ENCODE measurements at places on chromosomes 2 and 18.

GRCh38 chr18:4119127-4119648 lies 335.9 kb downstream of the DLGAP1 start:
- no peak for DNase-seq

DNA sequence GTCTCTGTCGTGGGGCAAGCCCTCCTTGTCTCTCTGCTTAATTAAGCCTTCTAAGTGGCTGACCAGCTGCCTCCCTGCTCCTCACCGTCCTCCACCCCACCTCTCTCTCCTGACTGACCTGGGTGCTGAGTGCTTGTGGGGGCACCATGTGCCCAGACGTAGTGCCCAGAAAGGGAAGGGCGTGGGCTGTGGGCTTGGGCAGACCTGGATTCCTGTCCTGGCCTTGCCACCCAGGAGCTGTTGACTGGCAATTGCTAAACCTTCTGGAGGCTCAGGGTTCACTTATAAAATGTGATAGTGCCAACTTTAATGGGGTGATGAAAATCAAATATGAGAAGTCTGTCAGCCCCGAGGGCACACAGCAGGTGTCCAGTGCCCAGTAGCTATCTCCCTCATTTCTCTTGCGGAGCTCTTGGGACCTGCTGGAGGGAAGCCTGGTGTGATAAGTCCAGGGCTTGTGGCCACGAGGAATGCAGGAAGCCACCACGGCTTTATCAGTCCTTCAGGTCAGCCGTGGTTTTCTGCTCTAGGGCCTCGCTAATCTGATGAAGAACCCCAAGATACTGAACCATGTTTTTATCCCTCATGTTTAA lies 22.0 kb upstream of the INHBB start:
- no peak for DNase-seq

- DNase-seq = peak; percentile 73
Measured at GRCh38 chr2:99150706-99151105, 4.0 kb downstream of the TSGA10 start.

DNA sequence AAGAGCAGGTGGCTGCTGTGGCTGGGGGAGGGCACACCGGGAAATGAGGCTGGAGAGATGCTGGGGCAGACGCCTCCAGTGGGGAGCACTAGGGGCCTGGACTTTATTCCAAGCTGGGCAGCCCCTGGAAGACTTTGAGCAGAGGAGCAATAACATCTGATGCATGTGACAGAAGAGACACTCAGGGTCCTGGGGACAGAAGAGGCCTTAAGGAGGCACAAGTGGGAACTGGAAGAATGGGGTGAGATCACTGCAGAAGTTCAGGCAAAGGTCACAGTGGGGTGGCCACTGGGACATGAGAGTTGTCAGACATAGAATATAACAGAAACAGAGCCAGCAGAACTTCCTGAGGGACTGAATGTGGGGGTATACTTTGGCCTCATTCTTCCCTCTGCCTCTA lies 24.0 kb downstream of the TGFA start:
- DNase-seq = no peak

DNA sequence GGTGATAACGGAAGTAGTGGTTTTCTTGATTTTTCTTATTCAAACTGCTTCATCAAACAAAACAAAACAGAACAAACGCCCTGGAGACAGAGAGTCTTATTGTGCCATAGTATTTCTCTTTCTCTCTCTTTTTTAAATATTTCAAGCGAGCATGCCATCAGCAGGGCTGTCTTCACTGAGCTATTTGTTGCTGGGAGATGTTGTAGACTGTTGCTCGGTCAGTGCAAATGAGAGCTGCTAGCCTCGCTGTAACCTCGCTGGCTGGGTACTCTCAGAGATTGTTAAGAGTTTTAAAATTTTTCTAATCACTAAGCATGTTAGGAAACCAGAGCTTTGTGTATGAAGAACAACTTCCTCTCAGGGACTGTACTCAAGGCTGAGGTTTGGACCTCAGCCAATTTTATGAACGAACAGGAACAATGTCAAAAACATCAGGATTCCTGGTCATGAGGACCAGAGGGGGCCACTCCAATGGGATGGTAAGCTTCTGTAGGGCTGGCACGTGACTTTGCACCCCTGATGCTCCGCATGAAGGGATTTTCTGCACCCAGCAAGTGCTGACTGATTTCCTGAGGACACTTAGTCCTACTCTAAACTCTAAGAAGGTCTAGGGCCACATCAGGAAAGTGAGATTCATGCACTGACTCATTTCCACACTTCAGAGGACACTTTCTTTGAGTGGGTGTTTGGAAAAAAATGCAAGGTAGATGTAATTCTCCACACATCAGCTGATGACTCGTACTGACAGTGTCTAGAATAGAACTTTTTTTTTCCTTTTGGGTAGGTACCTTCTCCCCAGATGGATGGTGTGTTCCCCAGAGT lies 59.8 kb upstream of the IL1R1 start:
- DNase-seq = peak; percentile 41

GRCh38 chr2:41431756-41432155 lies 616.1 kb upstream of the PKDCC start:
- no peak for DNase-seq

DNA sequence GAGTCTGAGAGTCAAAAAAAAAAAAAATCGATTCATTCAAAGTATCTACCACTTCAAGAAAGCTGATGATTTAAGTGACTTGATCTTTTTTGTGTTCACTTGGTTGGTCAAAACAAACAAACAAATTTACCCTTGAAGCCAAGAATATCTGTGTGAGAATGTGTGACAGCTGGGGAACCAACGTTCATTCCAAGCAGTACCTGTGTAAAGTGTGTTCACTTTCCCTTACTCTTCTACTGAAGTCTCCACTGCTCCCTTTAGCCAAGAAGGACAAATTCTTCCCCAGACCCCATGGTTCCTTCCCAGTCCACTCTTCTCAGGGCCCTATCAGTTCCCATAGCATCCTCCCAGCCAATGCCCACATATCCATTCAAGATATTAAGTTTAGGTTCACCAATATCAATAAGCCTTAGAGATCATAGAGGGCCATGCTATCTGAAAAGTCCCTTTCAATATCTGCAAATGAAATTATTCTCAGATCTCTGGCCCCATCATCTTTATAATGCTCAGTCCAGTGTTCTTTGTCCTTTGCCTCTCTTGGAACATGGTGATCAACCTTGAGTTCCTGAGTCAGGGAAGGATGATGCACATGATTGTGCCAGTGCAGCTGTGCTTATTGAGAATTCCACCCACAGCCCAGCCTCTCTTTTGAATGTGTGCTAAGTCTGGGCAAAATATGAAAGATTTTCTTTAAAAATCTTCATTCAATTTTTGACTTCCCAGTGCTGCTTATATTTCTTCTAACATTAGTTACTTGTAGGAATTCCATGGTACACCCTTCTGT lies 82.8 kb upstream of the DTNA start:
- no peak for DNase-seq

DNA sequence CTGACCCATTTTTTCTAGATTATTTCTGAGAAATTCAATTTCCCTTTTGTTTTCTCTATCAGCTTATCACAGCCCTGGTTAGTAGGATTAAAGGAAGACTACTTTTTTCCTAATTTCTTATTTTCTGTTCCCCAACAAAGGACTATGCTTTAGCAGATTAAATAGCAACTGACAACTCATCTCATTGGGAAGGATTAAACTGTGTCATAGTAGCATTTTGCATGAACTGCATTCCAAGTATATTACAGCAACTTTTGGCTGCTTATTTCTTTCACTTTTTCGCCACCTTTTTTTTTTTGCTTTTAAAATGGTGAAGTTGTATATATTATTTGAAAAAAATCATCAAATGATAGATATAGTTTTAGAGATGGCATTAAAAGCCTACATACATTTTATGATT lies 570.3 kb downstream of the FBXO15 start:
- no peak for DNase-seq

DNA sequence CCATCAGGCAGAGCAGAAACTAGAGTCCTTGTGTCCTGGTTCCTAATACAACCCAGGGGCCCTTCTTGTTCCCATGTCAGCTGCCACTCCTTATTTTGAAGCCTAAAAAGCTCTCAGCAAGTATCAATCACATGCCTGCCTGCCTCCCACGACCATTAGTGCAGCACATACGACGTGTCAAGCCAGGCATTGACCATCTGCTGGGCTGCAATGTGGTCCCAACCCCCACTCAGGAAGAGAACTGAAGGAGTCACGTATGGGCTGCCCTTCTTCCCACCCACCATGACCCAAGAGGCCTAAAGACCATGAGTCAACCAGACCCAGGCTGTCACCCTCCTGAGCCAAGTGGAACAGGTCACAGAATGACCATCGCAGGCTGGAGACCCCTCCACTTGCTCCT lies 98.8 kb downstream of the KLHL29 start:
- no peak for DNase-seq

DNA sequence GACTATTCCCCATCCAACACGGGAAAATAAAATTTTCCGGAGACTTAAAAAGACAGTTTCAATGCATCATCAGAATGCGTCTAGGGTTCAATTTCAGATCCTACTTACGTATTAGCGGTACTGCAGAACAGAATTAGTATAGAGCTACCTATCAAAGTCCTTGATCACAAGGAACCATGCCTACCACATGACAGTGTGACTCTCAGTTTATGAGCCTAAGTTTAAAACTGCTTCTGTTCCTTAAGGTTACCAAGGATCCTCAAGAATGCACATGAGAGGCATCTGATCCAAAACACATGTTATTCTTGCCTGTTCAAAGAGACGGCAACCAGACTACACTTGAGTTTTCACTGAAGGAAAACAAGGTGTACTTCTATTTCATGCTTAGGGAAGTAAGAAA lies 369.7 kb downstream of the EPHA4 start:
- DNase-seq = no peak

DNA sequence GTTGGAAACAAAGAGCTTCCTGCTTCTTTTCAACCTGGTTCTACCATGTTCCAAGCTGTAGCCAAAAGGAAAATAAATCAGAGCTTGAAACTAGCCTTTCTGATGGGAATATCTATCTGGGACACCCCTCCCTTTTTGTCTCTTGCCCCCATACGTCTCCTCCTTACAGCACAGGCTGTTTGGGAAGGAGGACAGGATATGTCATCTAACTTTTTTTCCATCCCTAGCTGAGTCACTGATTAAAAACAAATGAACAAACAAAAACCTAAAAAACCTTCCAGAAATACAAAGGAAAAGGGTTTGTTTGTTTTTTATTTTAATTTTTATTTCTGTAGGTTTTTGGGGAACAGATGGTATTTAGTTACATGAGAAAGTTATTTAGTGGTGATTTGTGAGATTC lies 151.6 kb downstream of the FAM210A start:
- DNase-seq = no peak

GRCh38 chr2:183024339-183025095 lies 13.7 kb downstream of the NCKAP1 start:
- DNase-seq = no peak

DNA sequence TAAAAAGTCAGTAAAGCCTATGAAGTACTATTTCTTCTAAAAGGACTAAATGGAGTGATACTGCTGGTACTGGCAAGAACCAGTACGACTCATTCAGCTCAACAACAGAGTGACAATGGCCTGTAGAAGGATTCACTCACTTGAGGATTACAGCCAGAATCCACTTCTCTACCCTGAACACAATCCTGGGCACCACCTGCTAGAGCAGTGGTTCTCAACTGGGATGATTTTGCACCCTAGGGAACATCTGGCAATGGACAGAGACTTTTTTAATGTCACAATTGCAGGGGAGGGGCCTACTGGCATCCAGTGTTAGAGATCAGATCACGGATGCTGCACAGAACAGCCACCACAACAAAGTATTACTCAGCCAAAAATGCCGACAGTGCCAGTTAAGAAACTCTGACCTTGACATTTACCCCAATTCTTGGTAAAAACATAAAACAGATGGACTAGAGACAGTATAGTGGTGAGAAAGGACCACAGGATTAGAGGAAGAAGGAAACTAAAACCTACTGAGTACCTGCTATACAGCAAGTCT lies 5.0 kb downstream of the SPIRE1 start:
- DNase-seq = no peak

DNA sequence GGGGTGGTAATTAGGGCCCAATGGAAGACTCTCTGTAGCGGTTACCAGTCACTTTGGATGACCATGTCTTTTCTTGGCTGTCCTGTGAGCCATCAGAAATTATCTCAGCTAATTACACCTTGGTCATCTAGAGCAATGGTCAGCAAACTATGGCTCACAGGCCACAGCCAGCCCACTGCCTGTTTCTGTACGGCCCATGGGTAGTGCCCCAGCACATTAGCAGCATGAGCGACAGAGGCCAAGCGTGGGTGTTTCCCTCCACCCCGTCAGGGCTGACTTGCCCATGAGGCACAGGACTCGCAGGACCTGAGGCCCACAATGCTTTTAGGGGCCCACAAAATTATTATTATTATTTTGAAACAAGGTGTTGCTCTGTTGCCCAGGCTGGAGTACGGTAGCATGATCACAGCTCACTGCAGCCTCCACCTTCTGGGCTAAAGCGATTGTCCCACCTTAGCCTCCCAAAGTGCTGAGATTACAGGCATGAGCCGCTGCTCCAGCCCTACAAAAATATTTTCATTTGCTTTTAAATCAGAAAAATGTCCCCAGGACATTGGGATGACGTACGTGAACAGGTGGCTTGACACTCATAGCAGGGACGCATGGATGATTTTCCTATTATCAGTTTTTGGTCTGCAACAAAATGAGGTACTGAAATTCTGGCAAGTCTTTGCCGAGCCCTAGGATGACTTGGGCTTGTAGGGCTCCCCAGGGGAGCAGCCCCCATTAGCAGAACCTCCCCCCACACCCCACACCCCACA lies 29.3 kb upstream of the CEP68 start:
- no peak for DNase-seq

DNA sequence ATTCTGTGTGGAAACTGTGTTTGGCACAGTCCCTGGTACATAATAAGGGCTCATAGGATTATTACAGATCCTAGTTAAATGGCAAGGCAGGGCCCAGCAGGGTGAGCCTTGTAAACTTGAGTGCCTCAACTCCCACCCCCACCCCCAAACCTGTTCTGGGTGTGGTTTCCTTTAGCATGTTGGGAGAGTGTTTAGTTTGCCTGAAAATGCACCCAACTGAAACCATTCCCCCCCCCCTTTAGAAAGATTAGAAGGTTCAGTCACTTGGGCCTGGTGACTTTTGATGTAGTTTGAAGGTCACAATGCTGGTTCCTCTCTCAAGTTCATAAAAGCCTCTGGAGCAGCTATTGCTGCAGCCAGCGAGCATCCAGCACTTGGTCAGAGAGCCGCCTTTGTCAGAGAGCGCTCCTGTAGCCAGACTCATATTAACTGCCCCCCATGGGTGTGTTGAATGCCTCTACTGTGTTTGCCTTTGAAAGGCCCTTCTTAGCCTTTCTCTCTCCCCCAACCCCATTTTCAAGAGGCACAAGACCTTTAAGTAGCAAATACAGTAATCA lies 113.7 kb downstream of the SPTBN1 start:
- DNase-seq = no peak

DNA sequence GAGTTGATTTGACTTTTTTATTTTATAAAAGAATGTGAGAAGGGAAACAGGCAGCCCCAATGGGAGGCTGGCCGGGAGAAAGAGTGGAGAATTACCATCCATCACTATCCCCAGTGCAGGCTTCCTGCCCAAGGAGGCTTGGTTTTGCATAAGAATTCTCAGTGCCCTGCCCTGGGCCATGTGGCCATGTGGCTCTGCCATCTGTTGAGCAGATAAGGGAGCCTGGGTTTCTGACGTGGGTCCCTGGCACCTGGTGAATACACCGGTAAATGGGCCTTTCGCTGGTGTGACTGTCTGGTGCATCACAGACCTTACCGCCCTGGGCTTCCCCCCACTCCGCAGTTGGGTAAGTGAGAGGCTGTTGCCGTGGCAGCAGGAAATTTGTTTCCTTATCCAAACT lies 54.5 kb upstream of the TMEM163 start:
- DNase-seq = no peak

- no peak for DNase-seq
Measured at GRCh38 chr2:120986898-120987650, 251.4 kb downstream of the GLI2 start.

GRCh38 chr18:75863696-75864095 lies 436.2 kb upstream of the SMIM21 start:
- no peak for DNase-seq
